ENCODE measurements at places on chromosomes 1 and 21.

DNA sequence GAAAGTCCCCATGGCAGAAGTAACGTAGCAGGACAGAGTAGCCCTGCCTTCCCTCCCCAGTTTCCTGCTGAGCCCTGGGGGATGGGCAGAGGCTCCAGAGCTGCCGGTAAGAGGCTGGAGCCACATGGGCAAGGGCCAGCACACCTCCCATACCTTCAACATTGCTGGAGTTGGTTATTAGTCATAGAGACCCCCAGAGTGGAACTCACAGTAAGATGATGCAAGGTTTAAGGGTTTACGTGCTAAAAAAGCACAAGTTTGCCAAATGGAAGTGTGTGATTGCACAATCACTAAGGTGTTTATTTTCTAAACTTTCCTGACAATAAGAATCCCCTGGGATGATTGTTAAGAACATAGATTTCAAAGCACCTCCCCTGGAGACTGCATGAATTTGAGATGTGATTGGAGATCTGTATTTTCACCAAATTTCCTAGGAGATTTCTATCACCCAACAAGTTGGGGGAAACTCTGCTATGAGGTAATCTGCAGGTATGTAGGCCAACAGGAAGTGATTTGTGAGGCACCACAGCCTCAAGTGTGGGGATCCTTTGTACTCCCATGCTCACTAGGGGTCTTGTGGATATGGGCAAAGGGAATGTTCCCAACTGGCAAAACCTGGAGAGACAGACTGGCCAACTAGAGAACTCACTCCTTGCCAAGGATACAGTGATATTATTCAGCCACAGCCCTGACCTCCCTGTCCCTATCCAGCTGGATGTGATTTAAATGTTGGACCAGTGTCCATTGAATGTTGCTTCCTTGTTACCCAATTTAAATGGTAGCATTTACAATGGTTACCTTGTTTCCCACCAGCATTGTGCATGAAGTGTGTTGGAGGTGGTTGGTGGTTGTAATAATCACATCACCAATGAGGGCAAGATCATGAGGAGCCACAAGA lies 37.1 kb upstream of the CSF1 start:
- no peak for DNase-seq

GRCh38 chr1:172179918-172180317 lies 240.6 kb upstream of the C1orf105 start:
- DNase-seq: no peak

GRCh38 chr1:184860985-184861754 lies 106.5 kb upstream of the EDEM3 start:
- DNase-seq: no peak

GRCh38 chr1:230240446-230241086 lies 173.5 kb downstream of the GALNT2 start:
- DNase-seq: no peak

- DNase-seq: no peak
Observed at GRCh38 chr1:22309572-22309971, 142.1 kb upstream of the ZBTB40 start.

DNA sequence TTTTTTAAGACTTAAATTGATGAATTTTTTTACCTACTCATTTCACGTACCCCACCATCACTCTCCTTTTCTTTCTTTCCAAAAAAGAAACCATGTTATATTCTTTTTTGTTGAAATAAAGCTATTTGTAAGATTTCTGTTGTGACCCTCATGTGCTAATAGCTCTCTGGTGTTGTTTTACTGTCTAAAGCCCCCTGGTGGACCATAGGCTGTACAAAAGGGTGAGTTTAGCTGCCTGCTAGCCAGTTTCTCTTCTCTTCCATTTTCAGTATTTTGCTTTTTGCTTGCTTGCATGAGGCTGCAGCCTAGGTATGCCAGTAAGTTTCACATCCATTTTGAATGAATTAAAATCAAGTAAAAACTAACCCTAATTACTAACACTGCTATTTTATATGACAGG lies 15.6 kb upstream of the VAMP3 start:
- DNase-seq: no peak

DNA sequence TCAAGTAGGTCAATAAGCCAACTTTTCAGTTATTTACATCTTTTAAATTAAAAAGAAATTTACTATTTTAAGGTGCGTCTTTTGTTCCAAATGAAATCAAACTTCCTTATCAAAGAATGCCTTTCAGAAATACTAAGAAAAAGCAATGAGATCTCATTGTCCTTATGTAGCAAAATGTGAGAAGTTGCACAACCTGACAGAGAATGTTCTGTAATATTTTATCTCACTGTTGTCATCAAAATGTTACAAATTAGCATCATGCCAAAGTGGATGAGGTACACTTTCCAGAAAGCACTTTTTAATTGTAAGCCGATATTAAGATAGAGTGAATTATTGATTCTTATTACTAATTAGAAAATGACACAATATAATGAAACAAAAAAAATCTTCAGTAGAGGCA lies 50.4 kb downstream of the KCNT2 start:
- DNase-seq: no peak

- DNase-seq: no peak
Observed at GRCh38 chr1:194114288-194114687, 927.9 kb upstream of the B3GALT2 start.

GRCh38 chr1:83508485-83509151 lies 490.3 kb downstream of the TTLL7 start:
- DNase-seq: no peak

Measured in activated CD8-positive, alpha-beta memory T cell treated with anti-CD3 and anti-CD28 coated beads for 48 hours (primary cell).